Activated CD4-positive, alpha-beta T cell treated with anti-CD3 and anti-CD28 coated beads for 1 hour (primary cell): ENCODE measurements at places on chromosomes 12 and 14.

DNA sequence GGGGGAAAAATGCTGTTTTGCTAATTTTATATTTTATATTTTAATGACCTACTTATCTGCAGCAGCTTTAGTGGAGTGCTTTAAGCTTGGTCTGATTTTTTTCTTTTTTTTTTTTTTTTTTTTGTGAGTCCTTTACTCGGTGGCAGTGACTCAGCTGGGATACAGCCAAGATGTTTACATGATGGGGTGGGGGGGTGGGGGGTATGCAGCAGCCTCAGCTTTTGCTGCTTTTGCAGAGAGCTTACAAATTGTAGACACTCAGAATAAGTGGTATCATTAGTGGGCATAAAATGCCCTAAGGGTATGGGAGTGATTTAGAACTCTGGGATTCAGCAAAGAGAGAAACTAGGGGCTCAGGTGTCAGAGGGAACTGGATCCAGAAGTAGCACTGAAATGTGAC, 38.2 kb upstream of the ARHGAP5 start:
- no peak for DNase-seq

- no peak for DNase-seq
Observed at GRCh38 chr14:73364559-73364958, 93.8 kb downstream of the NUMB start.

DNA sequence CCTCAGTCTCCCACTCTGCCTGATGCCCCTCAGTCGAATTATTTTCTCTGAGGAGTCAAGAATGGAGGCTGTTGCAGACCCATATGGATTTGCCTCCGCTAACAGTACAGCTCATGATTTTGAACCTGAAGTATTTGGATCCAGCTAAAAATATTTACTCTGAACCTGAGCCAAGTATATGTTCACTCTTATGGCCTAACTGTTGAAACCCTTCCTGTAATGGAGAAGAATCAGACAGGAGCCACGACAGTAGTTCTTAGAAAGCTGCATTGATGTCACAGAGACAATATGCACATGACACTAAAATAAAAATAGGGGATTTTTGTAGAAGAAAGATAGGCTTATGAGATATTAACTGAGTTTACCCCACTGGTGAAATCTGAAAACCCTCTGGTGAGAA, 1128.3 kb upstream of the FLRT2 start:
- DNase-seq = no peak

- no peak for DNase-seq
Observed at GRCh38 chr12:48104531-48104930, 1.3 kb downstream of the SENP1 start.

DNA sequence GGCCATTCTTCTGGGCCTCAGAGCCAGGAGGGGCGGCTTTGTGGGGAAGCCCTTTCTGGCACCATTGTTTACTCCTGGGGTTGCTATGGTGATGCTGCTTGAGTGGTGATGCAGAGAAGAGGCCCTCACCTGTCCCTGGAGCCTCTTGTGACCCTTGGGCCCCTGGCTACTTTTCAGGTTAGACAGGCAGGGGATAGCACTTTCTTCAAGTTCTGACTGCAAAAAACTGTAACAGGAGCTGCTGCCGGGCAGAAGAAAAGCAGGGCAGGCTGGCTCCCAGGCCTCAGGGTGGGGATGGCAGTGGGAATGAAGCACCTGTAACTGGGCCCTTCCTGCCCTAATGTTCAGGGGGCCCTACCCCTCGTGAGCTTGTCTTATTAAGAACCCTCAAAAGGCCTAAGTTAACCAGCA, at the start of gene TEX52:
Gene TEX52, minus strand, starts transcription at position 19 of the 411 bp plus-strand sequence. Its CDS starts 13 bp downstream, at position 6.
- DNase-seq = no peak

DNA sequence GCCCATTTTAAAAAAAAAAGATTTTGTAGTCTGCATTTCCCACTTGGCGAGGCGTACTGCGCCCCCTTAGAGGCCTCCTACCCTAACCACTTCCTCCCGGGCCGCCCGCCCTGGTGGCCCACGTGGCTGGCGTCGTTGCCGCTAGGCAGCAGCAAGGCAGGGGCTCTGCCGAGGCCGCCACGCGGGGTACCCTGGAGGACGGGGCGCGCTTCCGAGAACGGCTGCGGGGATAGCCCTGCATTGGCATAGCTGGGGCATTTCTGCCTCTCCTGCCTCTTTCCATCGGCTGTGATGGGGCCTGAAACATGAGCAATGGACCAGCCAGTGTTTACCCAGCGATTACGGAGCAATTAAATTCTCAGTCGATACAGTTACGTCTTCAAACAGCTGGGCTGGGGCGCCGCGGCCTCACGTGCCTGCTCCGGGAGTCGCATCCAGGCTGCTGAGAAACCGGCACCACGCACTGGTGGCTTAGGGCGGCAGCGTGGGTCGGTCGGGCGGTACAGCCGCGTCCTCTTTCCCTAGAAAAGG, 38.0 kb downstream of the IQSEC3 start:
- DNase-seq = no peak

DNA sequence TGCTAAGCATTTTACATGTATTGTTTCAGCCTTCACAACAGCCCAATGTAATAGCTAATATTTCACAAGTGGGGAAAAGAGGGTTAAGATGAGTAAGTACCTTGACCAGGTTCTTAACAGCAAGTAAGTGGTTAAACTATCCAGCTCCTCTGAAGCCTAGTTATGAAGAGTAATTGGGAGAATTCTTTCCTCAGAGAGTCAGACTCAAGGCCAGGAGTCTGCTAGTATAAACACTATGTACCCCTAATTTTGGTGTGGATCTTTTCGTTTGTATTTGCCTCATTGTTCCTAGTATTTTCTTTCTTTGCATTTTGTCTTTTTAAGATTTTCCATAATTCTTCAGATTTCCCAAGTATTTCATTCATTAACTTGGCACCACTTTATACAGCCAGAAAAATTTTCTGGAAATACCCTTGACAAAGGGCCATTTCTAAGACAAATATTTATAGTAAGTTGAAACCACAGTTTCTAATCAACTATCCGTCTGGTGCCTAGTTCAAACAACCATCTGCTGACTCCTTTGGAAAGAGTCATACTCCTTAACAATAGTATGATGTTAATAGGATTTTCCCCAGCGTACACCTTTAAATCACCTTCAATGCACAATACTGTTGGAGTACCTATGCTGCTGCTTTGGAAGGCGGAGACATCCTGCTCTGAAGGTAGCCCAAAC, 81.2 kb downstream of the SCAF11 start:
- no peak for DNase-seq
